ENCODE measurements at places on chromosomes 13 and 19. TPM values are rescaled to one million over a fixed set of nuclear protein-coding genes. Genes with fewer than 3 reads are reported as not detected.

Gene FIZ1
- 18.2 TPM for total RNA-seq

Gene ZNF723
- total RNA-seq, result not detected

Gene SKA3
- total RNA-seq, result 29.4 TPM

Gene ZNF816
- total RNA-seq, result 8.1 TPM

All from activated T-helper 2 cell treated with anti-CD3 and anti-CD28 coated beads, Interferon-gamma antibody, Interleukin-2, Interleukin-4, amounts not matched to agents 10 μg/mL and 5 μg/mL and 100 μg/mL, durations not matched to agents 14 hours and 24 hours and 36 hours (primary cell).